ENCODE measurements at places on chromosomes 7 and 10. TPM values are rescaled to one million over a fixed set of nuclear protein-coding genes. Genes with fewer than 3 reads are reported as not detected.

- no peak for DNase-seq
Measured at GRCh38 chr7:112833082-112833481, 42.9 kb upstream of the TMEM168 start.

- no peak for DNase-seq
Measured at GRCh38 chr7:91164506-91164905, 99.7 kb upstream of the FZD1 start.

DNA sequence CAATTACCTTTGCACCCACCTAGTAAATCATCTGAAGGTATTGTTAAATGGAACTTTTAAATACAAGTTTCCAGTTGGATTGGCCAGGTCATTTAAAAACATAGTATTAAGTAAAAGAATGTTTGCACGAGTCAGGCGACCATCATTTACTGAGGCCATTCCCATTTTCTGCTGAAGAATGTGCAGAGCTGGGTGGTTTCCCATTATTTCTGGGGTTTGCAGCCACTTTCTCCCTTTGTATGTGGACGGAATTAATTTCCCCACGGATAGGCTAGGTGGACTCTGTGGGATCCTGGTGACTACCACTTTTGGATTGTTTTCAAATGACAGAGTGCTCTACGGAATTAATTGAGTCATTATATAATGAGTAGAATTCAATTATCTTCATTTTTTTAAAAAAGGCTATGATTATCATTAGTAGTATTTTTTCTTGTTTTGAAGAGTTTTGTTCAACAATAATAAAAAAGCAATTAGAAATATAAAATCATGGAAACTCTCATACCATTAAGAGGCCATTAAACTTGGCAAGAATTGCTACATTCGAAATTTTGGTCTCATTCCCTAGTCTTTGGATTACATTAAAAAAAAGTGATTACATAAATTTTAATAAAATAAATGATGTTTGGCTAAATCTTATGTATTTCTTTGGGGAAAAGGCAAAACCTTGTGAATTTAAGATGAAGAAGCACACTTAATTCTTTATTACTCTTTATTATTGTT lies 120.4 kb upstream of the FZD8 start:
- DNase-seq: no peak

ADK gene
- 54.9 TPM for total RNA-seq

DNA sequence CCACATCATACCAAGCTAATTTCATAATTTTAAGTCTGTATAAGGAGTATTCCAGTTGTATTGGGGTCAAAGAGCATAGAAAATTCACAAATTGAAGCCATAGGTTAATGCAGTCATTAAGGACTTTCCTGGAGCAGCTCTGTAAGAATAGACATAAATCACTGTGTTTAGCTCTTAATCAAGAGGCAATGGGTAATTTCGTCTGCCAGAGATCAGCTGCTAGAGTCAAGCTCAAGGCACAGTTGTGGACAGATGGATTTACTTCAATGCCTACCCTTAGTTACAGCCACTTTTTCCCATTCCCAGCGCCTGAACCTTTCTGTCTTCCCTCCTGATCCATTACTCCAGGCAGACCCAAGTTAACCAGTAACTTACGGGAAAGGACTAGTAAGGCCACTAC lies 40.6 kb upstream of the AGBL3 start:
- no peak for DNase-seq

DNA sequence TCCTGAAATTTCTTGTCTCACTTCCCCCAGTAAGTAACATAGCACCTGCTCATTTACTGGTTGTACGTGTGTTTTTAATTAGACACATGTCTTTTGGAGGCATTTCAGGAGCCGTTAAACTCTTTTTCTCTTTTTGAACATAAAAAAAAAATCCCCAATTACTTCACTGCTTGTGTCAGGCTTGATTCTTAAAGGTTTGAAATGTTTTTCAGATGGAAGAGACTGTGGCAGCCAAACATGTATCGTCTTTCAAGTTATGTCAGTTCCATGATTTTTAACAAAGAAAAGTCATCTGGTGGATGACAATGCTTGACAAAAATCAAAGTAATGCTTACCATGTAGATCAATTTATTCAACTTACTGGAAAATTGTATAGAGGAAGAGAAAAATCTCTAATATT lies 585.8 kb downstream of the GATA3 start:
- no peak for DNase-seq

GRCh38 chr7:100632951-100633717 lies 8.2 kb downstream of the TFR2 start:
- DNase-seq: no peak

- DNase-seq: no peak
Measured at GRCh38 chr7:40786909-40787308, 652.1 kb downstream of the SUGCT start.

- DNase-seq: no peak
Measured at GRCh38 chr7:490461-491291, 29.0 kb downstream of the PDGFA start.

GRCh38 chr7:46682836-46683624 lies 762.0 kb upstream of the IGFBP3 start:
- no peak for DNase-seq

All from epithelial cell of proximal tubule (primary cell).